CD8-positive, alpha-beta T cell (primary cell): ENCODE measurements at places on chromosomes 11 and 22. TPM values are rescaled to one million over a fixed set of nuclear protein-coding genes. Genes with fewer than 3 reads are reported as not detected.

- DNase-seq = no peak
Observed at GRCh38 chr11:119729951-119730613, 1.1 kb upstream of the NECTIN1 start.

- DNase-seq = no peak
Observed at GRCh38 chr11:18669711-18670110, 28.9 kb upstream of the TMEM86A start.

DNA sequence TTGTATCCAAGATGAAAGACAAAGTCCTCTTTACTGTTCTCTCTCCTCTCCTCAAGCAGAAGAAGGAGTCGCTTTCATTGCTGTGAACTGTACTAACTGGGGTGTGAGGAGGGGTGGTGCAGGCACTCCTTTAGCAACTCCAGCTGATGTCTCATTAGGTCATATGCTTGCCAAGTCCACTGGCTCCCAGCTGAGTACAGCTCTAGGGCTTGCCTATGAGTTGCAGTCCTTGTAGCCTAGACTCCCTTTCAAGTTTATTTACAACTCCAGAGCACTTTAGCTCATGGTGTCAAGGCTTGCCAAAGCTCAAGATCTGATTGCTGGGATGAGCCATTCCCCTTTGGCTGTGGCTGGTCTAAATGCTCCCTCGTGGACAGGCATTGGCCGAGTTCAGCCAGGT is 55.1 kb upstream of the PDGFD start:
- DNase-seq = no peak

GRCh38 chr11:116665523-116665922 is 107.3 kb downstream of the BUD13 start:
- no peak for DNase-seq

DNA sequence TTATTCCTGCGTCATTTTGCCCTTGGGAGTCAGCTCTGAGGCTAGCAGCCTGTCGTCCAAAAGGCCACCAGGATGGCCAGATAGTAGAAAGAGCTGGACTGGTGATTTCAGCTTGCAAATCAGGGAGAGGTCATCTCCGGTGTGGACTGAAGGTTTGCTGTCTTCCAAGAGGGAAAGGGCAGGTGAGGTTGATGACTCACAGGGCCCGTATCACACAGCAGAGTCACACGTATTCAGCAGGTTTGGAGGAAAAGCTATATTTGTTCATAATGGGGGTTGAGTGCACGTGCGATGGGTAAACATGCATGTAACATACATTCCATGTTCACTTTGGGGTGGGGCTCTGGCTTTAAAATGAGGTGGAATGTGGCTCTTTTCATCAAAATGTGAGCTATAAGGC is 25.6 kb downstream of the MRPL21 start:
- no peak for DNase-seq

DNA sequence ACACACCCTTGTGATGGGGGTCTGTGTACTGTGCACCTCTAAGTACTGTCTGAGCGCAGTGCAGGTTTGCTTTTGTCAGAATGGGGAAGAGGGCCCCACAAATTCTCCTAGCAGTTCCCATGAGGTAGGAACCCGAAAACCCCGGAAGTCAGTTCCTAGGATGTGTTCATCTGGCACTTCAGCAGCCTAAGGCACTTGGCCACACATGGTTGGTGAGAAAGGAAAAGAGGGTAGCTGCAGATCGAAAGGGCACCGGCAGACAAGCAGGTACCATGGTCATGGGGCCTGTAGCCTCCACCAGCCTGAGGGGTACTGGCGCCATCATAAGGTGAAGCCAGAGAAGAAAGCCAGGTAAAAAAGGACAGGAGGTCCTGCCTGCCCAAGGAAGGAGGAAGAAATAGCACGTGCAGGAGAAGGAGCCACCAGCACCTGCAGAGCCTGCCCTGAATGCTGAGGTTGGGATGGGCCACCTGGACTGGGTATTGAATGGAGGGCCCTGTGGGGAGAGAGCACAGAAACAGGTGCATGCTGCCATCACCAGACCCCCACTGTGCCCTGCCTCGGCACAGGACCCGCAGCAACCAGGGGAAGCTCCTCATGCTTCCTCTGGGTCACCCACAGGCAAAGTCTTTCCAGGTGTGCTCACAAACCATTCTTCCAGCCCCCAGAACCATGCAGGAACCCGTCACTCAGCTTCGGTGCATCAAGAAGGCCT is 8.1 kb upstream of the CASTOR1 start:
- DNase-seq = no peak

- DNase-seq = no peak
Observed at GRCh38 chr22:30864441-30865420, 103.8 kb downstream of the MORC2 start.

DNA sequence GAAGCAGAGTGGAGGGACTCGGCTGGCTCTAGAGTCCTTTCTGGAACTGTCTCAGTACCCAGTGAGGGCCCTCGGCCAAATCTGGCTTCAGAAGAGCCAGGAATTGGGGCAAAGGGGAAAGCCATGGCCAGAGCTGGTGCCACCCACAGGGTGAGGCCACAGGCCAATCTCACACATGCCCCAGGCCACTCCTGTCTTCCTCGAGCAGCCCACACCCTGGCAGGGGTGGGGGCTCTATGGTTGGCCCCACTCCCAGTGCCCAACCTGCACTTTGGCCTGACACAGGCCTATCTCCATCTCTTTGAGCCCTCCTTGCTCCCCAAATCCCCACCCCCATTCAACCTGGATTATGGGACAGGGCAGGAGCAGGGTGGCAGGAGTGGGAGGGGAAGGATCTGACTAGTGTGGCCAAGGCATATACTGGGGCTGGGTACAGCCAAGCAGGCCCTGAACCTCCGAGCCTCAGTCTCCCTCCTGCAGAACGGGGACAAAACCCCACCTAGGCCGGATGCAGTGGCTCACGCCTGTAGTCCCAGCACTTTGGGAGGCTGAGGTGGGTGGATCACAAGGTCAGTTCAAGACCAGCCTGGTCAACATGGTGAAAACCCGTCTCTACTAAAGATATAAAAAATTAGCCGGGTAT is 6.9 kb downstream of the TST start:
- DNase-seq = no peak

- no peak for DNase-seq
Observed at GRCh38 chr22:25843660-25844405, 101.8 kb downstream of the MYO18B start.

DNA sequence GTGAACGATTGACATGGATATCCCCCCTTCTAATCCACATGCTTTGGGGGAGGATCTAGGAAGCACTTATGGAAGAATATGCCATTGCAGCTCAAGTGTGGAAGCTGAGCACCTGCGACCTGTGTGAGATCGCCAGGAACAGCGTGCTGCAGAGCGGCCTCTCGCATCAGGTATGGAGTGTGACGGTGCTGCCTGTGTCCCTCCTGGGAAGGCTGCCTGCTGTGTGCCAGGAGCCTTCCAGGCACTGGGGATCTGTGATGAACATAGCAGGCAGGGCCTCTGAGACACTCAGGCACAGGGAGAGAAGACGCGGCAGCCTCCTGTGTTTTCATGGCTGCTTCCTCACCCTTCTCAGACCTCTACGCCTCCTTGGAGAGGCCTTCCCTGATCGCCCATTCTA is 36.5 kb downstream of the RNF141 start:
- no peak for DNase-seq

DNA sequence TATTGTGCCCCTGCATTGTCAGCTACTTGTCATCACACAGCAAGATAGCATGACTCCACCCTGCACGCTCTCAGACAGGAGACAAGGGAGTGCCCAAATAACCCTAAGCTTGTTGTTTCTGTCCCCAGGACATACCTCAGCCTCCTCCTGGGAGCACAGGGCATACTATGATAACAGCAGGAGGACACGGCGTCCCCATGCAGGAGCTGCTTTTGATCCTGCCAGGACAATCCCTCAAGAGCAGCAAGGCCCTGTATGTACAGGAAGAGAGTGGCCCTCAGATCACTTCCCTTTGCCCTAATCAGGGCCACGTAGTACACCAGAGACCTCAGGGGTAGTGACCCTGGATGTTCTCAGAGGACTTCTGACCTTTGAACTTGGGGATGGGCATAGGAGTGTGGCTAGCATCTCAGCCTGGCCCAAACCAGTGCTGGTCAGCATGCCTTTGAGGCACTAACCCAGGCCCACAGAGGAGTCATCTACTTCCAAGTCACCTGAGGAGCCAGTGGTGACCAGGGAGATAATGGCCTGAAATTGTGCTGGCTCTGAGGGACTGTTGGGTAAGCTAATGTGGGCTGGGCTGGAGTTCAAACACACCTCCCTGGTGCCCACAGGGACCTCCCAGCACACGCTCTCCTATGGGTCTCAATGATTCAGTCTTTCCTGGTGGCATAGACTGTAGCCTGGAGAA is 9.2 kb downstream of the APOA4 start:
- no peak for DNase-seq

GRCh38 chr11:12640926-12641849 is 33.0 kb upstream of the TEAD1 start:
- DNase-seq = no peak

GRCh38 chr11:15555161-15555560 is 440.4 kb downstream of the INSC start:
- no peak for DNase-seq

- DNase-seq = no peak
Observed at GRCh38 chr11:21109341-21109740, 440.0 kb downstream of the NELL1 start.

- DNase-seq = no peak
Observed at GRCh38 chr11:122394313-122394712, 261.2 kb upstream of the UBASH3B start.

DNA sequence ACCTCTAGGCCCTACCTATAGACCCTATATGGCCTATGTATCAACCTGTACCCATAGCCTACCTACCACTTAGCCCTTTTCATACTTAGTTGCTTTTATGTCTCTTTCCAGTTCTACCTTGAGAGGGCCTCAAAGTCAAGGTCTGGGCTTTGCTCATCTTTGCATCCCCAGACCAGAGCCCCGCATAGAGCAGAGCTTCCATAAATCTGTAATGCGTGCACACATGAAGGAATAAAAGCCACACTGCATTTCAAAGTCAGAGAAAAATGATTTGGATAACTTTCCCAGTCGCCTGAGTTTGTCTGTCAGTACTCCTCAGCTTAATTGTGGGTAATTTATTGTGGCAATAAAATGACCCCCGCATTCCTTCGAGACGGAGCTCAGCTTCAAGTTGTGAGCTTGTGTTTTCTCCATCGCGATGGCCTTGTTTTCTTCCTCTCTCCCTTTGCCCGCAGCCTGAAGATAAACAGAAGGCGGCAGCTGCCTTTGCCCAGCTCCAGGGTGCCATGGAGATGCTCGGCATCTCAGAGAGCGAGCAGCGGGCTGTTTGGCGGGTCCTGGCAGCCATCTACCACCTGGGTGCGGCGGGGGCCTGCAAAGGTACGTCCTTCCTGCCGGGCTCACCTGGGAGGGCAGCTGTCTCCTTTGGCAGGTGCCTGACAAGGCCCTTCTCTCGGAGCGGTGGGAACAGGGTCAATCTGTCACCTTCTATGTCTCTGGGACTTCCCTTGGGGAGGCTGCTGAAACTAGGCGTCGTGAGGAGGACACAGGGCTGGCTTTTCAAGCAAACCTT is 55.7 kb downstream of the MYO18B start:
- DNase-seq = no peak

DNA sequence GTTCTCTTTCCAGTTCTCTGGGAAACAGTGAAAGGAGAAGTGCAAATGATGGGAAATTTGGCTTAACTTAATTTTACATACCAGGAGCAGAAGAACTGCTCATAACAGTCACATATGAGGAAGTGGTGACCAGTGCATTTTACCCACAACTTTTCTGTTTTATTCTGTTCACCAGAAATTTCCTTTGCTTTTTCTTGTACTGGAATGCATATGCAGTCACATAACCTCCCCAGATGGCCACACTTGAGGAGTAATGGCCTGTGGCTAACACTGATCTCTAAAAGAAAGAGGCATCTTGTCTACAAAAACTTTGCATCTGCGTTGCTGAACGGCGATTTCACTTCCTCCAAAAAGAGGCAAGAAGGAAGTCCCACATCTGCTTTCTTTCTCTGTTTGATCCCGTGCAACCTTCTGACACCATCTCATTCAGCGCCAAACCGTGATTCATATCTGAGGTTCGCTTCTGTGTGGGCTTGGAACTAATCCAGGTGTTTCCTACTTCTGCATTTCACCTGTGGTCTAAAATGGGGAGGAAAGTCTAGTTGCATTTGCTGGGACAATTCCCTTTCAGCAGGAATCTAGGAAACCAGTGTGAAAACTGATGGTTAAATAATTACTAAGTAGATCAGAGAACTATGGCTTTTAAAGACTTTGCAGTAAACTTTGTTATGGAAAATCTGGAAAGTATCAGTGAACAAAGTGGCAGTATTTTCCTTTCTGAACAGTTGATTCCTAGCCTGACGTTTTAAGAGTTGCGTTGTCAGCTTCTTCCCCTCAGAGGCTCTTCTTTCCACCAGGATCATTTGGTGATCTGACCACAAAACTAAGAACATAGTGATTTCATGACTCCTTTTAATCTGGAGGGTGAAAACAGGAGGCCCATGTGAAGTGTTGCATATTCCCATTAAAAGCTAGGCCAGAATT is 4.2 kb upstream of the MPEG1 start:
- DNase-seq = no peak

SYT7 gene
- not detected for total RNA-seq

TEX54 gene
- total RNA-seq = not detected

MUC5AC gene
- not detected for total RNA-seq

MMP12 gene
- total RNA-seq = not detected

CD3G gene
- 88.8 TPM for total RNA-seq

SLC25A45 gene
- 29.6 TPM for total RNA-seq

OR2AG1 gene
- not detected for total RNA-seq

KRTAP5-9 gene
- not detected for total RNA-seq
